Left ventricle myocardium superior (tissue), 1 donor: ENCODE measurements at places on chromosomes 6 and 20. TPM values are rescaled to one million over a fixed set of nuclear protein-coding genes. Genes with fewer than 3 reads are reported as not detected.

DNA sequence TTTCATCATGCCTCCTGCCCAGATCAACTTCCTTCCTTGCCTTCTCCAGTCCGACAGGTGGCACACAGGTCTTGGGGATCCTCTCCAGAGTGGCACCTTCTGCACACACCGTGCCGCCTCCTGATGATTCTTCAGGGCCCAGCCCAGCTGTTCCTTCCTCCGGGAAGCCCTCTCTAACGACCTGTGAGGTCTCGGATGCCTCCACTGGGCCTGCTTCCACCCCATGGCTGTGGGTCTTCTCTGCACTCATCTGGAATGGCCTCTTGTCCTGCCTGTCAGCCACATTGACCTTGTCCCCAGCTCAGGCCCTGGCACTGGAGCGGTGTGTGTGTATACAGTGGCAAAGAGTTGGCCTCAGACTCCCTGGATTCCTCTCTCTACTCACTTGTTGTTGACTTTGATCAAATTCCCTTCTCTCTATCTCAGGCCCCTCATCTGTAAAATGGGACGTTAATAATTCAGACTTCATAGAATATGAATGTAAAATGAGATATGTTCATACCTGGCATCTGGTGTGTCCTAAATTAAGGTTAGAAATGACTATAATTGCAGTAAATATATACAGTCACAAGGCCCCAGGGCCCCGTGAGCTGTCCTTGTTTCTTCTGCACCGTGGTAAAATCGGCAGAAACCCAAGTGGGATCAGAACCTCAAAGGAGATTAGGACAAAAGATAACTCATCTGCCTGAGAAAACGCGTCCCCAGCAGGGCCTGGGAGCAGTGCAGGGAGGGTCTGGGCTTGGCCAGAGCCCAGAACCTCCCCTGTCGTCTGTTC lies 1.5 kb downstream of the FAM210B start:
- DNase-seq: peak; percentile 37

DNA sequence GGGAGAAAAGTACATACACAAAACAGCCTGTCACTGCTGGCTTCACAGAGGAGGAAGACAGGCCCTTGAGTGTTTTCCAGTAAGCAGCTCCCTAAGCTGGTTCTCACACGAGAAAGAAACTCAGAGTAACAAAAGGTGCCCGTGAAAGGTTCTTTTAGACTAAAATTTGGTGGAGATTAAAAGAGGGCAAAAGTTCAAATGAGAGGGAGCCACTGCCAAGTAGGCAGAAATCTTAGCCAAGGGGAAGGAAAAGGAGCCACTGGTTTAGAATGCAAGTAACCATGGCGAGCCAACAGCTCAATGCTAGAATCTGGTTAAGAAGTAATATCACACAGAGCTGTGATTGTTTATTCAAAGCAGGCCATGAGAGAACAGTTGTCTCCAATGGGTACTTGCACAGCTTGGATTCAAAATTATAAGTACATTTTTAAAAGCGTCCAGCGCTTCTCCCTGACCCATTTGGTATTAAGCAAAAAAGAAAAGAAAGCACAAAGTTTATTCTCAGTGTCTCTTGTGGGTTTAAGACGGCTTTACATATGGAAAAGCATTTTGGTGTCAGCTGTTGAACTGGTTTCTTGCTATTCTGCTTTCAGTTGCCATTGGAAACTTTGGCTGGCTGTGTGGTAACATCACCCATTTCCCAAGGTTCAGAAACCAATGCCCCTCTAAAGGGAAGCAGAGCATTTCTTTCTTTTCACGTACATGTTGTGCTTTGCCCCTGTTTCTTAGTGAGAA lies 648.5 kb downstream of the RNF144B start:
- no peak for DNase-seq

DNA sequence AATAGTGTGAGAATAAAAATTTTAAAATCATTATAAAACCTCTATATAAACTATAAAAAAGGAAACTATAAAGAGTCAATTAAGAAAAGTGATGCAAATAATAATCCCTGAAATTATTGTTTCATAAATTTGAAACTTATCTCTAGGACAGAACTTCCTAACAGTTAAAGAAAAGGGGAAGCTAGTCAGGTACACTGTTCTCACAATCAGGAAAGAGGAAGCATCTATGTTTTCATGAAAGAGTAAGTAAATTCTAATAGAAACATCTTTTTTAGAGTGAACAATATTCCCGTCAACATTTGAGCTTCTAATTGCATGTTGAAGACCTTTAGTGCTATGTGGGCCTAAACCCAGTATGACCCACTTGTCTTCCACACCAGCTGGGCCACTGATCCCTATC lies 1.2 kb upstream of the ADGRF1 start:
- DNase-seq: no peak

DNA sequence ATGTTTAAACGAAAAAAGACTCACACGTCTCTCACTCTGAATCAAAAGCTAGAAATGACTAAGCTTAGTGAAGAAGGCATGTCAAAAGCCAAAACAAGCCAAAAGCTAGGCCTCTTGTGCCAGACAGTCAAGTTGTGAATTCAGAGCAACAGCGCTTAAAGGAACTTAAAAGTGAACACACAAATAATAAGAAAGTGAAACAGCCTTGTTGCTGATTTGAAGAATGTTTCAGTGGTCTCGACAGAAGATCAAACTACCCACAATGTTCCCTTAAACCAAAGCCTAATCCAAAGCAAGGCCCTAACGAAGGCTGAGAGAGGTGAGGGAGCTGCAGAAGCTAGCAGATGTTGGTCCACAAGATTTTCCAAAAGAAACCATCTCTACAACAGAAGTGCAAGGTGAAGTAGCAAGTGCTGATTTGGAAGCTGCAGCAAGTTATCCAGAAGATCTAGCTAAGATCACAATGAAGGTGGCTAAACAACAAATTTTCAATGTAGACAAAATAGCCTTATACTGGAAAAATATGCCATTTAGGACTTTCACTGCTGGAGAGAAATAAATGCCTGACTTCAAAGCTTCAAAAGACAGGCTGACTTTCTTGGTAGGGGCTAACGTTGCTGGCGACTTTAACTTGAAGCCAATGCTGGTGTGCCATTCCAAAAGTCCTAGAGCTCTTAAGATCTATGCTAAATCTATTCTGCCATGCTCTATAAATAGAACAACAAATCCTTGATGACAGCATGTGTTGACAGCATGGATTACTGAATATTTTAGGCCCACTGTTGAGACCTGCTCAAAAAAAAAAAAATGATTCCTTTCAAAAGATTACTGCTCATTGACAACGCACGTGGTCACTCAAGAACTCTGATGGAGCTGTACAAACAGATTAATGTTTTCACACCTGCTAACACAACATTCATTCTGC lies 40.3 kb downstream of the SEC63 start:
- DNase-seq: no peak

DNA sequence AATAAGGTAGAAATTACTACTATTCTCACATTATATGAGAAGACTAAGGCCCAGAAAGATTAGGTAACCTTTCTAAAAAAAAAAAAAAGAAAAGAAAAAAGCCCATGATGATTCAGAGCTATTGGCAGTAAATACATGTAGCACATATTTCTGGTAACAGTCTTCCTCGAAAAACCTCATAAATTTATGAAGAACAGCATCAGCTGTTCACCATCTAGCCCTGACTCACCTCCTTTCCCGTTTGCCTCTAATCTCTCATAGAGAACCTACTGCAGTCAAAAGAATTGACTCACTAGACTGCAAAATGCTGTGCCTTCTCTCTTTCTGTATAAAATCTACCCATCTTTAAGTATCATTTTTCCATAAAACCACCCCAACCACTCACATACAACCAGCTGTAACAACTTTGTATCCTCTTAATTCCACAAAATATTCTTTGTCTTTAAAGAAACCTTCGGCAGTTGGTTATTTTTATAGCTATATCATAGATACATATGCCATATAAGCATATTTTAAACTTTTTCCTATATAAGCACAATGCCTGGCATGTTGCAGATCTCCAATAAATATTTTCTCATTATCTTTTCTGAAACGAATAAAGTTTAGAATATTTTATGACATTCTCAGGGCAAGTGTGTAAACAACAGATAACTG lies 152.7 kb upstream of the ENPP5 start:
- DNase-seq: no peak

- DNase-seq: no peak
Observed at GRCh38 chr6:57283106-57283505, 34.3 kb upstream of the PRIM2 start.

- no peak for DNase-seq
Observed at GRCh38 chr6:158439255-158439654, 120.6 kb upstream of the TMEM181 start.

DNA sequence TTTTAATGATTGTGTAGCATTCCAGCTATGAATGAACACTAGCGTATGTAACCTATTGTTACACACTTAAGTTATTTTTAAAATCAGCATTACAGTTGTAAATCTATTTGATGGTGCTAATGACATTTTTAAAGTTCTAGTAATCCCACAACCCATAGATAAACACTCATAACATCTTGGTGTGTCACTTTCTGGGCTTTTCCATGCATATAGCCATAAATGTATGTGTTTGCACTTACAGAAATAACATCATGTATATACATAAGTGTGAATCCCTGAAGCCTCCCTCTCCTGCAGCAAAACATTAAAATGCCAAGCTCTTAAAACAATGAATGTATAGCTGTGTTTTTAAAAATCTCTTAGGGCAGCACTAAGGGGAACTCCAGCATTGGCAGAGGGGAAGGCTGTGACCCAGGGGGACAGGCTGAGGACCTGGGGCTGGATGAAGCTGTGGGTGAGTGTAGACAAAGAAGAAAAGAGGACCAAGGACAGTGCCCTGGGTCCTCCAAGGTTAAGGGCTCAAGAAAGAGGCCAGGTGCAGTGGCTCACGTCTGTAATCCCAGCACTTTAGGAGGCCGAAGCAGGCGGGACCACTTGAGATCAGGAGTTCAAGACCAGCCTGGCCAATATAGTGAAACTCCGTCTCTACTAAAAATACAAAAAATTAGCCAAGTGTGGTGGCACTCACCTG lies 929 bp upstream of the CENPB start:
- DNase-seq: no peak

- no peak for DNase-seq
Observed at GRCh38 chr6:14147891-14148290, 30.3 kb downstream of the CD83 start.

PAK5 gene
- total RNA-seq: not detected
